G401 (cell line): ENCODE measurements at places on chromosomes 11 and 22.

GRCh38 chr11:110349138-110349996 is 53.0 kb upstream of the RDX start:
- DNase-seq: no peak

DNA sequence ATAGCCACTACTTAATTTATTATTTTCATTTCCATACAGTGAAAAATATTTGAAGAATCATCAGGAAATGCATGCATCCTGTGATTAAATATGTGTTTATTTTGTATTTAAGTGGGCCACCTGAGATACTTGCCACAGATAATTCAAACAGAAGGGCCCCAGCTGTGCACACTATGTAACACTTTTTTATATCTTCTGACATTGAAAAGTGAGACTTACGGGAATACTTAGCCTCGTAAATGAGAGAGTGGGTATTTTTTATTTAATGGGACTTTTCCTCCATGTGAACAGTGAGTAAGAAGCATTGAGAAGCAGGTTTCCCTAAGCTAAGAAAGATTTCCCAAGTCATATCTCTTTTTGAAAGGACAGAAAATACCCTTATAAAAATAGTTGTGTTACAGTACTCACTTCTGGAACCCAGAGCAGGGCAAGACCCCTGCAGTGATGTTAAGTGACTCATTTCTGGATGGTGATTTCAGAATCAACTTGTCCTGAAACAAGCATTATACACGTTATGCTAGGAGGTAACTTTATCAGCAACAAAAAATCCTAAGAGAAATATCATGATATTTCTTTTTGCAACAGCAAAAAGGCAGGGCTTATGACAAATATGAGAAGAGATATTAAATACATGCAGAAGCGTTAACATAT is 478.1 kb upstream of the CHORDC1 start:
- DNase-seq: no peak

DNA sequence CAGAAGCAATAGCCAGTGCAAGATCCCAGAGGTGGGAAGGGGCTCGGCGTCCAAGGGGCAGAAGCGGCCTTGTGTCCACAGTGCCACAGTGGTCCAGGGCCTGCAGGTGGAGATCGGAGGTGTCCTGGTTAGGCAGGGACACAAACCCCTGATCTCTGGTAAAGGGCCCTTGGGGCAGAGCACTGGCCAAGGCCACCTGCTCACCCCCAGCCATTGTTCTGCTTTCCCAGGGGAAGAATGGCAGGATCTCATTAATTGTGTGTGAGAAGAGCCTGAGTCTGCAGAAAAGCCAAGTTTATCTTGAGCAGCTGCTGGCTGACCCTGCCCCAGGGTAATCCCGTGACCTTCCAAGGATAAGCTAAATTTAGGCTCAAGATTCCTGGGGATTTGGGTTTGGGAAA is 3.1 kb upstream of the CLDN5 start:
- no peak for DNase-seq

DNA sequence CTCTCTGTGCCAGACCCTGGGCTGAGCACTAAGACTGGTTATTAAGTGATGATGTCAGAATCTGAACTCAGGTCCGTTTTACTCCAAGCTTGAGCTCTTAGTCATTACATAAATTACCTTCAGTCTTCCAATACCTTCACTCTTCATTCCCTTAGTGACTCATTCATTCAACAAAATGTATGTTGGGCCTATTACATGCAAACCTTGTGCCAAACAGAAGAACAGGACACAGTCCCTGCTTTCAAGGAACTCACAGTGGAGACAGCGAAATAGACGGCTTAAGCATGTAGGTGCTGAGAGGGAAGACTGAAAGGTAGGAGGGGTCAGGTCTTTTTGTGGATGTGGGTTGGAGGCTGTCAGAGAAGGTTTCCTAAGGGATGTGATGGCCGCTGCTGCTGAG is 3.3 kb downstream of the KCTD14 start:
- DNase-seq: no peak

DNA sequence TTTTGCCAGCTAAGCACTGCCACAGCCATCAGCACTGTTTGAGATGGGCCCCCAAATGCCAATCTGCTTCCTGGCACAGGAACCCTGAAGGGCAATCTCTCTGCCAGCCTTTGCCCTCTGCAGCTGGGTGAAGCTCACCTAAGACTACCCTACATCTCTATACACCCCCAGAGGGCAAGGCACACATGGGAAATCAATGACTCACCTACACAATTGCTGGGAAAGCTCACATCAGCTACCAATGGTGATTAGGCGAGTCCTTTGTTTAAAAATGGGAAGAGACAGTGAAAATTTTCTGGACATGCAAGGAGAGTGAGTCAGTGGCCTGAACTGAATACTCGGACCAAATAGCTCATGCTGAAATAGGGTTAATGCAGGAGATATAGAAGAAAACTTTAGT is 12.6 kb upstream of the PRDM11 start:
- DNase-seq: no peak

DNA sequence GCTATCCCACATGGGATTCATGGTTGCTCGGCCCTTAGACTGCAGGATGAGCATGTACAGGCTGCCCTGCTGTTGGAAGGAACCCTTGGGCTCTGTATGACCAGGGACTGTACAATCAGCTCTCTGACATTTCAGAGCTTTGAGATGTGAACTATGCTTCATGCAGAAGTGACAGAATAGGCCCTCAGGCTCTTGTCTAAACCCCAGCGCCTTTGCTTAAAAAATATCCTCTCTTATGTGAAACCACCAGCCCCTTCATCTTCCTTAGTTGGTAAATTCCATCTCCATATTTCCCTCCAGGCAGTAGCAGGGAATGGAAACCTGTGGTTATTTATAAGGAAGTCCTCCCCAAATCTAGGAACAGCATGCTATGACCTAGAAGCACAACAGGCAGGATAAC is 78.9 kb upstream of the PLET1 start:
- DNase-seq: no peak

GRCh38 chr11:36743039-36743438 is 145.0 kb upstream of the RAG2 start:
- no peak for DNase-seq

GRCh38 chr11:30206249-30206996 is 24.4 kb upstream of the FSHB start:
- DNase-seq: no peak

- no peak for DNase-seq
Observed at GRCh38 chr11:88950975-88951374, 114.8 kb downstream of the GRM5 start.

- no peak for DNase-seq
Observed at GRCh38 chr11:116534270-116534975, 238.4 kb downstream of the BUD13 start.

DNA sequence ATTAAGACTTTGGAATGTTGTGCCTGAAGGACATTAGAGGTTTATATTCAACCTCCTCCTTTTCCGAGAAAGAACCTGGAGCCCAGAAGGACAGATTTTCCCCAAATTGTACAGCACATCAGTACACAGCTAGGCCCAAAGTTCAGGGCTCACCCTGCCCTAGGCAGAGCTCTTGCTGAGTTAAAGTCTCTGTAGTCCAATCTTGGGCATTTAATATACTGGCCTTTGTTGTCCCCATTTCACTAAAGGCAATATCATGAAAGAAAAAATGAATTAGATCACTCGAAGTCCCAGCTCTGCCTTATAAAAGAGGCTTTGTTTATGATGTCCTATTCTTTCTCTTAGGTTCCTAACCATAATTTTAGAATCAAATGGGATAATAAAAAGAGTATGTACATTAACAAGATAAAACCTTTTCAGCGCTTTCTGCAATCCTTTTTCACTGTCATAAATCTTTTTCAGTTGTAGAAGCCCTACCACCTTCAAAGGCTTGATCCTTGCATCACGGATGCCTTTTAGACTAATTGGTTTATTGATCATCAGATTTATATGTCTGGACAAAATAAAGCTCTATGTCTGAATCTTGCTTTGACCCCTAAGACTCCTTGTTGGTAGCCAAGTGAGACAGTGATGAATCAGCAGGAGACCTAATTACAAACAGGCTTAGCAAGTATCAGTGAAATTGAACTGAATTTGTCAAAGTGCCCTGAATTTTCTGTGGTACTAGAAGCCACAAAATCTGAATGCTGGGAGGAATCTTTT is 39.8 kb downstream of the RELT start:
- no peak for DNase-seq

GRCh38 chr22:30882184-30882717 is 86.3 kb downstream of the MORC2 start:
- DNase-seq: no peak

DNA sequence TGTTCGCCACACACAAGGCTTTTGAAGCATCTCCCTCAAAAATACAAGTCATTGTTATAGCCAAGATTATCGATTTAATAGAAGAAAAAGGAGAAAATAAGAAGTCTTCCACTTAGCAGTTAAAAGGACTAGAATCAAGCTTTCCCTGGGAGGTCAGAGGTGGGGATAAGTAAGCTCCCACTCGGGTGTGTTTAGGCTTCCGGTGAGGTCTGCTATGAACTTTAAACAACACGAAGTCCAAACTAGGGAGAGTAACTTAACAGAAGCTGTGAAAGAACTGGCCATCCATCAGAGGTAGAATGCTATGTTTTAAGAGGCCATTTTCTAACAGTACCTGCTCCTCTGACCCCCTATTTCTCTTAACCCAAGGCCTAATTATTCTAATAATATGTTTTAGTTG is 91.4 kb upstream of the APOA1 start:
- DNase-seq: no peak

DNA sequence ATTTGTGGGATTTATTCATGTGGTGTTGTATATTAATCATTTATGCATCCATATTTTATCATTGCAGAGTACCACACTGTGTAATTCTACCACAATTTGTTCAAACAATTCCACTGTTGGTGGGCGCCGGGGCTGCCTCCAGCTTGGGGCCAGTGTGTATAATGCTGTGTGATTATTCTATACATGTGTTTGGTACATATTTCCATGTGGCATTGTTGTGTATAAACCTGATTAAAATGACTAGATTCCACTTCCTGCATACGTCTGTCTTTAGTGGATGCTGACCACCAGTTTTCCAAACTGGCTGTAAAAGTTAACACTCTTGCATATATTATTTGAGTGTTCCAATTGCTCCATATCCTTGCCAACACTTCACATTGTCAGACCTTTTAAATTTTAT is 1213.8 kb downstream of the TBC1D22A start:
- DNase-seq: no peak

DNA sequence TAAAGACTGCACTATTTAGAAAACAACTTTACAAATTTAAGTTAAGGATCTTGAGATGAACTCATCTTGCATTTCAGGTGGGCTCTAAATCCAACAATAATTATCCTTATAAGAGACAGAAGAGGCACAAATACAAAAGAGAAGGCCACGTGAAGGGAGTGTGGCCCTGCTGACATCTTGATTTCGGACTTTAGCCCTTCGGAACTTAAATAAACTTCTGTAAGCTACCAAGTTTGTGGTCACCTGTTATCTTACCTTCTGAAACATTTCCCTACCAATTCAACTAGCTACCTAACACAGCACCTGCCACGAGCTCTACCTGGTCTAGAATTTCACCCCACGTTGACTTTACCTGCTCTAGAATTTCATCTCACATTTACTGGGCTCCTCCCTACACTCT is 42.9 kb upstream of the ARHGAP32 start:
- DNase-seq: no peak

DNA sequence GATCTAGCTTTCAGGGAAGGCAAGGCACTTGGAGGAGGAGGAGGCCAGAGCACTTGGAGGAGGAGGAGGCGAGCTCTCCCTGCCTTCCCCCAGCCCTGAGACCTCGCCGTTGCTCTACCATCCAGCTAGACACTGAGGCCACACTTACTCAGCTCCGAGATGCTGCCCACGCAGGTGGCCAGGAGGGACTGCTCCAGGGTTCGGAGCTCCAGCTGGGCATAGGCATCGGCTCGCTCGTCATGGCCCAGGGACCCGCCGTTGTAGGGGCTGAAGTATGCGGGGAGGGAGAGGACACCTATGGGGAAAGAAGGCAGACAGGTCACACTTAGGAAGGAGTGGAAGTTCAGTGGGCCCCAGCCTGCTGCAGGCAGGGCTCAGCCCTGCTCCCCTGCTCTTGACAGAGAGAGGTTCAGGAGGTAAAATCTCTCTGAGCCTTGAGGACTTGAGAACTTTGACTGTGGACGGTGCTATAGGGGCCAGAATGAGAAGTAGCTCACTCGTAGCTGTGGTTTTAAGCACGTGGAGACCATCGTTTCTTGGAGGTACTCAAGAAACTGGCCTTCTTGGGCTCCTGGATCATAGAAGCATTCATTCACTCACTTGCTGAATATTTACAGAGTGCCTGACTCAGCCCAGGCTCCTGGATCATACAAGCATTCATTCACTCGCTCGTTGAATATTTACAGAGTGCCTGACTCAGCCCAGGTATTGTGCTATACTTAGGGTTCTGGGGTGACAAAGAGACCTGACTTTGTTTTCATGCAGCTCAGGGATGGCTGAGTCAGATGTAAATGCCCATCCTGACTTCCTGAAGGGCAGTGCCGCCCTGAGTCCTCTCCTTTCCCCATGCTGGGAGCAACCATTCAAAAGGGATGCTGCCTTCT is 99.2 kb downstream of the NAT10 start:
- no peak for DNase-seq

DNA sequence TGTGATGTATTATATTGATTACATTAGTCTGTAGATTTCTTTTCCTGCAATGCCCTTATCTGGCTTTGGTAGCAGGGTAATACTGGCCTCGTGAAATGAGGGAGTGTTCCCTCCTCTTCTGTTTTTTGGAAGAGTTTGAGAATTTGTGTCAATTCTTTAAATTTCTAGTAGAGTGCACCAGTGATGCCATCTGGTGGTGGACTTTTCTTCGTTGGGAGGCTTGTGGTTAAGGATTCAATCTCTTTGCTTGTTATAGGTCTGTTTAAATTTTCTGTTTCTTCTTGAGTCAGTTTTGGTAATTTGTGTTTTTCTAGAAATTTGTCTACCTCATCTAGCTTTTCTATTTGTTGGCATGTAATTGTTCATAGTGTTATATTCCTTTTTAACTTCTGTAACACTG is 18.9 kb downstream of the SHANK3 start:
- DNase-seq: peak; percentile 70

- no peak for DNase-seq
Observed at GRCh38 chr11:125170510-125171031, 6.0 kb downstream of the PKNOX2 start.

DNA sequence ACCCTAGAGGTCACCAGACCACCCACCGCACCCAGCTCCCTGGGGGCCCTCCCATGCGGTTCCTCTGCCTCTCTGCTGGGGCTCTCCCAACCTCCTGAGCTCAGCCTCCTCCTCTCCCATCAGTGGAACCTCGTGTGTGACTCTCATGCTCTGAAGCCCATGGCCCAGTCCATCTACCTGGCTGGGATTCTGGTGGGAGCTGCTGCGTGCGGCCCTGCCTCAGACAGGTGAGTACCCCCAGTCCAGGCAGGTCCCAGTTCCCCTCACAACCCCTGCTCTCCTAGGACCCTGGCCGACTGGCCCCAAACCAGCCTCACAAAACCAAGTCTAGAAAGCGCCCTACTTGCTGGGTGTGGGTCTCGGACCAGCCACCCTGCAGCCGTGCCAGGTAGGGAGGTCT is 1.6 kb downstream of the SLC22A12 start:
- no peak for DNase-seq

- no peak for DNase-seq
Observed at GRCh38 chr22:42547562-42547961, 6.2 kb upstream of the SERHL2 start.

DNA sequence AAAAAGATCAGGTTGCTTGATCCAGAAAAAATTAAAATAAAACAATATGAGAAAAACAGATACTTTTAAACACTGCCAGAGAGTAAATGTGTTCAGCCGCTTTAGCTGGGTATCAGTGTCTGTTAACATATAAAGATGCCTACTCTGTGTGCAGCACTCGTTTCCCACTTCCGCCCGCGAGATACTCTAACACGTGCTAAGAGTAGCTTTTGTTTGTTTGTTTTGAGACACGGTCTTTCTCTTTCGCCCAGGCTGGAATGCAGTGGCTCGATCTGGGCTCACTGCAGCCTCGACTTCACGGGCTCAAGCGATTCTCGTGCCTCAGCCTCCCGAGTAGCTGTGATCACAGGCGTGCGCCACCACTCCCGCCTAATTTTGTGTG is 531 bp upstream of the MEN1 start:
- no peak for DNase-seq
